A673 (cell line): ENCODE measurements at places on chromosomes 7 and 10. TPM values are rescaled to one million over a fixed set of nuclear protein-coding genes. Genes with fewer than 3 reads are reported as not detected.

DNA sequence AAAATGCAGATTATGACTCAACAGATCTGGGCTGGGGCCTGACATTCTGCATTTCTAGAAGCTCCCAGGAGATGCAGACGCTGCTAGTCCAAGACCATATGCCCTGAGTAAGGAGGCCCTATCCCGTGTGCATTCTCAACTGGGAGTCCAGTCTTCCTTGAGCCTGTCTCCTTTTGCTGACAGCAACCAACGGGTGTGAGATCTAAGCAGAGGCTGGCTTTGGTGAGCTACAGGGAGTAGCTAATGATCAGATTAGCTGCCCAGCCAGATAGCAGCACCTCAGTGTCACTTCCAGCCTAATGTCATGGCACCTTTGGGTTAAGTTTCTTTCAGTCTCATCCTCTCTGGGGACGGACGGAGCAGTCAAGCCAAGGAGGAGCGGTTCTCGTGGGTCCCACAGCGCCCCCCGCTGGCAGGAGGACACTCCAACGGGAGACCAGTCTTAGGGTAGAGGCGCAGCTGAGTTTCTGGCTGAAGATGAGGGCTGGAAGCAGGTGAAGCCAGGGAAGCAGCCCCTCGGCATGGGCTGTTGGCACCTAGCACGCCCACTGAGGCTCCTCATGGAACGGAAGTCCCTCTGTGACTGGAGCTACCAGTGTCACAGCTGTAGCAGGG, 154.0 kb downstream of the CCDC3 start:
- peak; percentile 67 for DNase-seq

- DNase-seq, result no peak
Measured at GRCh38 chr7:22702516-22702915, 24.5 kb upstream of the IL6 start.

GRCh38 chr7:25314731-25315267, 86.5 kb upstream of the NPVF start:
- no peak for DNase-seq

DNA sequence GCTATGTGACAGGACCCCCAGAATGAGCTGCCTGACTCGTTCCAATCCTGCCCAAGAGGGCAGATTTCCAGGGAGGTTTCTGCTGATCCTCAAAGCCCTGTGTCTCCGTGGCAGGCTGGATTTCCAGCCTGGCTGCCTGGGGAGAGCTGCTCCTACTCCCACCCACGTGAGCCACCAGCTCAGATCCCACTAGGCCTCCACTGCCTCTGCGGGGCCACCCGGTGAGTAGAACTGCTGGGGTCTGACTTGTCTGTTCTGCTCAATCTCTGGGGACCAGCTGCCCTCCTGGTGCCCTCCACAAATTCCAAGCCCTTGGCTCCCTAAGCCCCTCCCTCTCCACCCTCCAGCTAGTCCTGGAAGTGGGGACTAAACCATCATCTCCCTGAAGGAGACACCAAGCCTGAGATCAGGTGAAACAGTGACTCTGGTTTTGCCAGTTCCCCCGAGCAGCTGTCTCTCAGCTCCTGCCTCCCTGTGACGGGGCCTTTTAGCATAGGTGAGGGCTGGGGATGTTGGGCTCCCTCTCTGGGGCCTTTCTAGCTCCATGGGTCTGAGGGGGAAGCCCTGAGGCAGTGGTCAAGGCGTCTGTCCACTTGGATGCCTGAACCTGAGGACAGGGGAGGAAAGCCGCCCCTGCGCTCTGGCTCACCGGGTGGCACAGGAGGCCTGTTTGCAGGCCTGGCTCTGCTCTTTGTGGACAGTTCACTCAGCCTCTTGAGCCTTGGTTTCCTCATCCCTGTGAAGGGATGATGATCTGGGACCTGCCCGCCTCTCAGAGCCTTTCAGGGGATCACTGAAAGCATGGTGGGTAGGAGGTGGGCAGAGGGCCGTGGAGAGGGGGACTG, 5.6 kb downstream of the FAM241B start:
- DNase-seq, result no peak

DNA sequence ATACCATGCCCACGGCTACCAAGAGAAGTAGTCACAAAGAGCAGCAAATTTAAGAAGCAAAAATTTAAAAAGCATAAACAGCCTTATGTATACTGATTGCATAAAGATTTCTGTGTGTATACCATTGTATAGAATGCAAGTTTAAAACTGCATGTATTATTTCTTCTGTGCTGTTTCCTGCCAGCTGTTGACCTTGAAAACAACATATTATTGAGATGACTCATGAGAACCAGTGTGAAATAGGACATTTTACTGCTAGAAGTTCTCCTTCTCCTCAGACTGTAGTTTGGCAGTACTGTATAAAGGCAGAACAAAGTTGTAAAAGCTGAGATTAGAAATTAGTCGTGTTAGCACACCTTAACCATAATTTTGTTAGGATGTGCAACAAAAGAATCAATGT, 42.3 kb upstream of the SGCE start:
- peak; percentile 81 for DNase-seq

Gene ENTPD1
- 0.37 and 0.92 TPM in 2 replicates for total RNA-seq

- DNase-seq, result no peak
Measured at GRCh38 chr10:35378541-35379210, 42.4 kb downstream of the CCNY start.

GRCh38 chr7:110960811-110961210, 130.1 kb upstream of the LRRN3 start:
- no peak for DNase-seq

- no peak for DNase-seq
Measured at GRCh38 chr7:40977533-40977932, 725.4 kb downstream of the INHBA start.

Gene LOXL4
- 0.11 TPM in 1 of 2 replicates, not detected in the other for total RNA-seq

Gene AKR1D1
- not detected in 2 replicates for total RNA-seq

GRCh38 chr7:104230606-104231005, 22.8 kb upstream of the ORC5 start:
- peak; percentile 31 for DNase-seq

Gene STEAP2
- 114 and 134 TPM in 2 replicates for total RNA-seq

- DNase-seq, result no peak
Measured at GRCh38 chr7:143073556-143073955, 21.4 kb downstream of the OR6V1 start.

GRCh38 chr7:47186316-47186715, 395.6 kb downstream of the TNS3 start:
- DNase-seq, result no peak

GRCh38 chr10:104230490-104230889, 1.7 kb downstream of the CFAP43 start:
- no peak for DNase-seq

DNA sequence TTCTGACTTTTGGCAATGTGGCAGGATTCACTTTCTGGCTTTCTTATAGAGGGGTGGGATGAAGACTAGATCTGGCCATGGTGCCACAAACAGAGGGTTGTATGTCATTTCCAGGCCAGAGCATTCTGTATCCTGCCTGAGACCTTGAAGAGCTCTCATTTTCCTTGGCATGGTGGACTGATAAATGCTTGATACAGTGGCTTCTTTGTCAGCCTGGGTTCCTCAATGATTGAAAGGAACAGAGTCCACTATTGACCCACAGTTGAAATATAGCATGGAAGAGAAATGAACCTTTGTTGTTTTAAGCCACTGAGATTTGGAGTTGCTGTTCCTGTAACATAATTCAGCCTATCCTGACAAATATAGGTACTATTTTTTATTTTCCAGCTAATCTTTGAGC, 462.7 kb downstream of the SUGCT start:
- no peak for DNase-seq

Gene TCAF1
- total RNA-seq, result 38.6 and 44.5 TPM in 2 replicates

DNA sequence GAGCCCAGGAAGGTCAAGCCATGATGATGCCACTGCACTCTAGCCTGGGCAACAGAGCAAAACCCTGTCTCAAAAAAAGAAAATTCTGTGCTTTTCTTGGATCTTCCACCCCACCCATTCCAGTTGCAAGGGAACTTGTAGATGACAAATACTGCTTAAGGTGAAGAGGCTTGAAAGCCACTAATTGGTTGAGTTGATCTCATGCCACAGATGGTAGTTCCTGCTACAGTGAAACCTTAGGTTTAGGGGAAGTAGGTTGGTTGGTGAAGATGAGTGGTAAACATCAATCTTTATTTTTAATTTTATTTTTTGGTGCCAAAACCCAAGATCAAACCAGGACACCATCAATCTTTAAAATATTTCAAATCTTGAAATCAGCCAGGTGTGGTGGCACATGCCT, 2.9 kb upstream of the GDI2 start:
- DNase-seq, result no peak

DNA sequence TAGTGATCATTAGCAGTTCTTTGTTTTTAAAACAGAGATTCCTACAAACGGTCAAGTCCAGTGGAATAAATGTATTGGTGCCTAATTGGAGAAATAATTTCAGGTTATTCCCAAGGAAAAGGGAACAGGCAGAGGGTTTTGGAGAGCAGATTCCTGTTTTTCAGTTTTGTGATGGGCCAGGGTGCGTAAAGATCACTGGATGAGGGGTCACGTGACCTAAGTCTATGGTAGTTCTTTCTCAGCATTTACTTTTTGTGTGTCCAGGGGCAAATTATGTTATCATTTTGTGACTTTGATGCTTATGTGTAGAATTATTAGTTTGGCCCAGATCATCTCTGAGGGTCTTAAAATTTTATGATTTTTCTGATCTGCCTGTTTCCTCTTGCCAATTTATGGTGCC, 15.2 kb downstream of the CHN2 start:
- no peak for DNase-seq

DNA sequence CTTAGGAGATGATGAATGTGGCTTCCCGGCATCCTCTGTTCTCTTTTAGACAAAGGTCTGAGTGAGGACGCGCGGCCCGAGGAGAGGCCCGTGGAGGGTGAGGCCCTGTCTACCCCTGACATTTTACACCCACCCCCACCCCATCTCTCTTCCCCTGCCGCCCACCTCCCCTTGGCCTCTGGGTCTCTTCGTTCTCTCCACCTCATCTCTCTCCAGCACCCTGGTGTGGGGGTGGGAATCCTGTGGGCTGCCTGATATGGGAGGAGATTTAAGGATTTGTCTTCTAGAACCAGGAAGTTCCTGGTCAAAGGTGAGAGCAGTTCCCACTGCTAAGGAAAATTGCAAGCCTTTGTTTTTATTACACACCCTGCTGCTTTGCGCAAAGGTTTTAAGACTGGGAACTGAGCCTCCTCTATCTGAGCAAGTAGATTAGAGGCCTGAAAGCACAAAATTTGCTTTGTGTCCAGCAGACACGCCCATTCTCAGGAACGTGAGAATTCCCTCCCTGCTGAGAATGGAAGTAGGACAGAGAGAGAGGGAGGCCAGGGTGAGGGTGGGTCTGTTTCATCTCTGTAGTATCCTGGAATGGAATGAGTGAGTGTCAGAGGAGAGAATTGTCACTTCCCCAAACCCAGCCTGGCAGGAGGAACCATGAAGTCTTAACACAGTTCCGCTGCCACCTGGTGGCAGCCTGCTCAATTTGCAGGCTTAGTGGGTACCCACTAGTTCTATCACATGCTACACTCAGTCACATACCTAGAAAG, 91.2 kb downstream of the GTF2IRD1 start:
- peak; percentile 52 for DNase-seq

Gene C7orf57
- total RNA-seq, result not detected in 2 replicates

DNA sequence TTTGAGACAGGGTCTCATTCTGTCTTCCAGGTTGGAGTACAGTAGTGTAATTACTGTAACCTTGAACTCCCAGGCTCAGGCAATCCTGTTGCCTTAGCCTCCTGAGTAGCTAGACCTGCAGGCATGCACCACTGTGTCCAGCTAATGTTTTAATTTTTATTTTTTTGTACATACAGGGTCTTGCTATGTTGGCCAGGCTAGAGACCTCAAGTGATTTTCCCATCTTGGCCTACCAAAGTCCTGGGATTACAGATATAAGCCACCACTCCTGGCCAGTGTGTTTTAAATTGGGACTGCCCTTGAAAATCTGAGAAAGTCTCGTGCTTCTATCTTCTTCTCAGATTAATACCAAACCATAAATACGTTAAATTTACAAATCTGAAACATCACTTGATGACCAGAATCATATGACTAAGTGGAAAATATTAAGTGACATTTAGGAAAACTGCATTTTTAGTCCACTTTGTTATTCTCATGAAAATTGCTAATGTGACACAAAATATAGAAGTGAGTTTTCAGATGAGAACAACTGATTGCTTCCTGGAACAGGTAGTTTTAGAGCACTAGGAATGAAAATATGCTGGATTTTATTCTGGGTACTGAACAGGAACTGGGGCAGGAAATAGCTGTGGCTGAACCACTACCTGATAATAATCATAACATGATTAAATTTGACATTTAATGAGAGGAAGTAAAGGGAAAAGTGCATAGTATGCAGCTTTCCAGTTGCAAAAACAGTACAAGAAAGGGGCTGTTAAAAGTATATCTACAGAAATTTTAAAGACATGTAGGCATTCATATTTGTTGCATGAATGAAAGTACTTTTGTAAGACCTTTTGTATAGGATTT, 4.2 kb downstream of the PHTF2 start:
- no peak for DNase-seq

- DNase-seq, result no peak
Measured at GRCh38 chr10:3902054-3902808, 117.2 kb upstream of the KLF6 start.

Gene COL13A1
- 2.0 and 3.0 TPM in 2 replicates for total RNA-seq

- peak; percentile 15 for DNase-seq
Measured at GRCh38 chr10:30782537-30783461, 153.2 kb upstream of the LYZL2 start.

DNA sequence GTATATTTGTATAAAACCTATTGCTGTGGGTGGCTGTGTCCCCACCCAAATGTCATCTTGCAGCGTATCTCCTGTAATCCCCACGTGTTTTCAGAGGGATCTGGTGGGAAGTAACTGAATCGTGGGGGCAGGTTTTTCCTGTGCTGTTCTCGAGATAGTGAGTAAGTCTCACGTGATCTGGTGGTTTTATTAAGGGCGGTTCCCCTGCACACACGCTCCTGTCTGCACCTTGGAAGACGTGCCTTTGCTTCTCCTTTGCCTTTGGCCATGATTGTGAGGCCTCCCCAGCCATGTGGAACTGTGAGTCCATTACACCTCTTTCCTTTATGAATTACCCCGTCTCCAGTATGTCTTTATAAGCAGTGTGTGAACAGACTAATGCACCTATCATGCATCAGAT, 97.6 kb downstream of the DYNC2I1 start:
- no peak for DNase-seq

DNA sequence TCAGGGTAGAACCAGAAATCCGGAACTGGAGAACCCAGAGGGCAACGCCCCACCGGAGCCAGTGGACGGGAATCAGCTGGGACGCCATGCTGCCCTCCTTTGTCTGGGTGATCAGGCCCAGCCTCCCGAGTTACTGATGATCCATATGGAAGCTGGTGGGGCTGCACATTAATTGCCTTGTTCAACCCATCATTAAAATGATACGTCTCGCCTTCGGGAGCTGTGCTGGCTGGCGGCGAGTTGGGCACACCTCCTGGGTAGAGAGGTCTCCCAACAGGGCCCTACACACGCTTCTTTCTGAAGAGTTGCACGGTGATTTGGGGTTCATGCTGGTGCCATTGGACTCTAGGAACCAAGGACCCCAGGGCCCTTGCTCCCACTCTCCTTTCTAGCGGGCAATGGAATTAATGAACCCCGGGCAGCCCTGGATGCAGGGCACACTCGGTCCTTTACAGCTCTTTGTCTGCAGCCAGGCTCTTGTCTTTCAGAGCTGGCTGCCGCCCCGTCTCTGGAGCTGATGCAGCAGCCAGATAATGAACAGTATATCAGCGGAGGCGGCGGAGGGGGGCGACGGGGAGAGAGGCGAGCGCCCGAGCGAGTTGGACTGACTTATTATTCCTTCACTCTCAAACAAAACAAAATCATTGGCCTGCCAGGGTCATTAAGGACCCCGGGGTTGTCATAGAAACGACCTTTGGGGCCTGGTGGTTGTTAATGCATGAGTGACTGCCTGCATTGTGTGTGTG, 412.2 kb upstream of the ZMIZ1 start:
- no peak for DNase-seq
